Activated CD8-positive, alpha-beta memory T cell treated with anti-CD3 and anti-CD28 coated beads, Interleukin-2, amount 50 U/mL, for 48 hours (primary cell): ENCODE measurements at places on chromosomes 1 and 21.

- no peak for DNase-seq
These were observed 303.6 kb downstream of the MATN1 start for GRCh38 chr1:30419831-30420230.

- DNase-seq: no peak
These were observed 161.5 kb upstream of the KIAA0040 start for GRCh38 chr1:175354080-175354479.

DNA sequence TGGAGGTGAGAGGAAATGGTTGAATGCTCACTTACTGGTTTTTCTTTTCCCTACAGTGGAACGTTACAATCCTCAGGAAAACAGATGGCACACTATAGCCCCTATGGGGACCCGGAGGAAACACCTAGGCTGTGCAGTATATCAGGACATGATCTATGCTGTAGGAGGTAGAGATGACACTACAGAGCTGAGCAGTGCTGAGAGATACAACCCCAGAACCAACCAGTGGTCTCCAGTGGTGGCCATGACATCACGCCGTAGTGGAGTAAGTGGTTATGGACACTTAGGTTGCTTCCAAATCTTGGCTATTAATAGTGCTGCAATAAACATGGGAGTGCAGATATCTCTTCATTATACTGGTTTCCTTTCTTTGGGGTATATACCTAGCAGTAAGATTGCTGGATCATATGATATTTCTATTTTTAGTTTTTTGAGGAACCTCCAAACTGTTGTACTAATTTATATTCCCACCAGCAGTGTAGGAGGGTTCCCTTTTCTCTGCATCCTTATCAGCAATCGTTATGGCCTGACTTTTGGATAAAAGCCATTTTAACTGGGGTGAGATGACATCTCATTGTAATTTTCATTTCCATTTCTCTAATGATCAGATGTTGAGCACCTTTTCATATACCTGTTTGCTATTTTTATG, 48.8 kb upstream of the DARS2 start:
- DNase-seq: no peak

DNA sequence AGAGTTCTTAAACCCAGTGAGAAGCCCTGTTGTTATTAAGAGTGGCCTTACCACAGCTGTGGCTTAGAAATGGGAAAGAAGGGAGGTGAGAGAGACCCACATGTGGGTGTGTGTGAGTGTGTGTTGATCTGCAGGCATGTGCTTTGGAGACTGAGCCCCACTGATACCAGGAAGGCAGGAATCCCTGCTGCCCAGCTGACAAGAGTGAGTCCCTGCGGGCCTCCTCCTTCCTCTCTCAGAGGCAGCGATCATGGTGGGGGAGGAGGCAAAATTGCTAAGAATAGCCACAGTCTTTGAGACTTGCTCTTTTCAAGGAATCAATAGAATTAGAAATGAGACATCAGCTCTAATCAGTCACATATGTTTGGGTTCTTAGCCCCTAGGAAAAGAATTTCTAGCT, 87.0 kb upstream of the WARS2 start:
- no peak for DNase-seq

DNA sequence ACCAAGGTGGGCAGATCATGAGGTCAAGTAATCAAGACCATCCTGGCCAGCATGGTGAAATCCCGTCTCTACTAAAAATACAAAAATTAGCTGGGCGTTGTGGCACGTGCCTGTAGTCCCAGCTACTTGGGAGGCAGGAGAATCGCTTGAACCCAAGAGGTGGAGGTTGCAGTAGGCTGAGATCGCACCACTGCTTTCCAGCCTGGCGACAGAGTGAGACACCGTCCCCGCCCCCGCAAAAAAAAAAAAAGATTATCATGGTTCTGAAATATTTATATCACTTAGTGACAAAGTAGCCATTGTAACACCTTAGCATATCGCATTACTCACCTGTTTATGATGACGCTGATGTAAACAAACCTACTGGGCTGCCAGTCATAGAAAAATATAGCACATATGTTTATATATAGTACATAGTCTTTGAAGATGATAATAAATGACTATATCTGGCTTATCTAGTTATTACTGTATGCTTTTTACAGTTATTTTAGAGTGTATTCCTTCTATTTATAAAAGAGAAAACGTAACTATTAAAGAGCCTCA, 160.2 kb downstream of the NCAM2 start:
- no peak for DNase-seq
